NCI-H226 (cell line): ENCODE measurements at places on chromosomes 16 and 17.
A peak's percentile ranks its signal among the peaks of the same experiment; 100 is the strongest.

GRCh38 chr16:70723740-70724145 lies 37.9 kb upstream of the MTSS2 start:
- DNase-seq = no peak

GRCh38 chr17:63276821-63277220 lies 169.3 kb downstream of the CYB561 start:
- no peak for DNase-seq

DNA sequence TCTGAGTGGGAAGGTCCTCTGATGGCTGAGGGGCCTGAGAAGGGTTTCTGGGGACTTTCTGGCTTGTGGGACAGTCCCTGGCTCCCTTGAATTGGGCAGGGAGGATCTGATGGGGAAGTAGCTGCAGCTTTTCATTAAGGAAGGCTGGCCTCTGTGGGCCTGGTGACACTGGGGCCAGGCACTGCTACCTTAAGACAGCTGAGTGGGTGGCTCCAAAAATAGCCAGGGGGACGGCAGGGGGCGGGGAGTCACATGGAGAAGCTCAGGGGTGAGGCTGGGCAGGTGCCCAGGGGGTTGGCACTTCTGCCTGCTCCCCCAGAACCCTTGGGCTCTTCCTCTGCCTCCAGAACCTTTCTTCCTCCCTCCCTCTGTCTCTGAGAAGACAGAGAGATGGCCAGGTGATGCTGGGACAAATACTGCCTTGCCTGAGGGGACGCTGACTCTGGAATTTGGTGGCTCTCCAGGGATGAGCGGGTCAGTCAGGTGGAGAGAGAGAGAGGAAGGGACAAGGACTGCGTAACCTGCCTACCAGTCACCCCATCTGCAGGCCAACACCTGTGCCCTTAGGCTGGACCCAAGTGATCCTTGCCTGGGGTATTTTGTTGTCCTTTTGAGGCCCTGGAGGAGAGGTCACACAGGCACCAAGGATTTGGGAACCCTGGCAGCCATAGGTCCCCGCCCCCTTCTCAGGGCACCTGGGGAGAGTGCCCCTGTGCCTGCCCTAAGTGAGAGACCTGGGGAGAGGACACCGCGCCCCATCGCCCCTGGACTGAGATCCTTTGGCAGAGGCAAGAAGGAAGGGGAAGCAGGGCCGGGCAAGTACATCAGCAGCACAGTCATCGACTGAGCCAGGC lies 1.7 kb upstream of the SGCA start:
- DNase-seq = no peak

GRCh38 chr16:24848065-24848464 lies 2.3 kb downstream of the SLC5A11 start:
- peak; percentile 87 for DNase-seq

GRCh38 chr16:8861563-8862308 lies 7.1 kb downstream of the CARHSP1 start:
- DNase-seq = no peak

DNA sequence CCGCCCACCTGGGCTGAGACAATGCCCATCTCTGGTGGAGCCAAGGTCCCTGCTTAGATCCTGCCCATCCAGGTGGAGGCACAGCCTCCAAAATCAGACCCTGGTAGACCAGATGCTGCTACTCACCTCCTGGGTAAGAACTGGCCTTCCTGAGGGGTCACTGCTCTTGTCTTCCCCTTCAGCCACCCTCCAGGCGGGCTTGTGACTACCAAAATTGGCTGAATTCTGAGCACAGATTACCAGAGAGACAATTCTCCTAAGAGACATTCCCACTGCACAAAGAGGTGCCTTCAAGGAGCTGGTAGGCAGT lies 10.9 kb downstream of the MMP2 start:
- DNase-seq = no peak

DNA sequence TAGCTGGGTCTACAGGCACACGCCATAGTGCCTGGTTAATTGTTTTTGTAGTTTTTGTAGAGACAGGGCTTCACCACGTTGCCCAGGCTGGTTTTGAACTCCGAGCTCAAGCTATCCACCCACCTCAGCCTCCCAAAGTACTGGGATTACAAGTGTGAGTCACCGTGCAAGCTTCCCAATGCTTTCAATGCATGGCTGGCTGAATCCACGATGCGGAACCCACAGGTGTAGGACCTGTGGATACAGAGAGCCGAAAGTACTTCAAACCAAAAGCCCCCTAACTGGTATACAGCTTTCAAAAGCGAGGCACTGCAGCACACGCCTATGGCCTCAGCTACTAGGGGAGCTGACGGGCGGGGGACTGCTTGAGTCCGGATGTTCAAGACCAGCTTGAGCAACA lies 44.8 kb downstream of the METTL16 start:
- no peak for DNase-seq

DNA sequence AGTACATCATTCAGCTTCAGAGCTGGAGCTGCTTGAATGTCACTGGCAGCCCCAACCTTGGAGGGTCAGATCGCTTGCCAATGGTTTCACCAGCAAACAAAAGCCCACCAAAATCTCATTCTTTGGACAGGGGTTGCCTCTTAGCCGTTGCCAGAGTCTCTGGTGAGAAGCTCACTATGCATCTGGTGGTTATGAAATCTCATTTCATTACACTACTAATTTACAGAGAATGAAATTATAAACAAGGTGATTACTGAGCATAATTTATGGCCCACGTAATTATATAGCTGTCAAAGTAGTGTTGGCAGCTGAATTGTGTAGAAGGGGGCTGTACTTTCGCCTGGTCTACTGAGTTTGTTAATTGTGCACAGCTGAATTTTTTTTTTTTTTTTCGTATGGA lies 688.9 kb upstream of the KIF2B start:
- DNase-seq = no peak

- no peak for DNase-seq
These were observed 1021.4 kb downstream of the CDH8 start for GRCh38 chr16:61014869-61015268.

DNA sequence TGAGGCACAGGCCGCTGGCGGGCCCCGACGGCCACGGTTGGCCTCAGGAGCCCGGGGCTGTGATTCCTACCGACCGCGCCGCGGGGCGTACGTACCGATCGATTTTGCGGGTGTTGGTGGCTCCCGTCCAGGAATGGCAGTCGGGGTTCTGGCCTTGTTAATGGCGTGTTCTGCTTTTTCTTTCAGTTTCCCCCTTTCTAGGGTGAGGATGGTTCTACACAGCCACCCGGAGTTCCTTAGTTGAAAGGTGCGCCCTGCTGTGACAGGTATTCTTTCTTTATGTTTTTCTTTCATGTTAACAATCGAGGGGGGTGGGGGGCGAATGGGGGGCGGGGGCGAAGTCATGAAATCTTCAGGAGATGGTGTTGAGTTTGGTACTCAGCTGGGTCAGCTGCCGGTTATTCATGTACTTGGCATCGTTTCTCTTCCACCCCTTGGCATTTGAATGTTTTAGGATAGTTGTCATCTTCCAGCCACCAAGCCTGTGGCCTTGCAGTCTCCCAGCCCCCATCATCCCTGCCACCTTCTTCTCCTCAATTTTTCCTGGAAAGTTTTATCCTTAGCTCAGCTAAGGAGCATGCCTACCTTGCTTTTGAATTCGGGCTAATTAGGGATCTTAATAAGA lies 802 bp downstream of the CYLD start:
- DNase-seq = no peak

DNA sequence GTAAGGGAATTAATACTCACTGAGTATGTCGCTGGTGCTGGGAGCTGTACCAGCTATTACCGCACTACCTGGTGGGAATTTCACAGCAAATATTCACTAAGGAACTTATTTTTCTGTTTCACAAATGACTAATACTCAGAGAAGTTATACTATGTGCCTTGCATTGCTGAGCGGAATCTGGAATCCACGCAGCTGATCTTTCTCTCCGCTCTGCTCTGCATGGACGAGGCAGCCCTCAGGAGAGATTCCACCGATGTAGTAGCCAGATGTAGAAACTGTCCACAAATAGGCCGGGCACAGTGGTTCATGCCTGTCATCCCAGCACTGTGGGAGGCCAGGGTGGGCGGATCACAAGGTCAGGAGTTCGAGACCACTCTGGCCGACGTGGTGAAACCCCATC lies 17.1 kb downstream of the NME3 start:
- no peak for DNase-seq

- no peak for DNase-seq
These were observed 1.2 kb downstream of the CHST5 start for GRCh38 chr16:75534560-75535205.

- DNase-seq = no peak
These were observed 311.6 kb upstream of the MON1B start for GRCh38 chr16:76879420-76879819.

GRCh38 chr16:8928467-8928957 lies 35.2 kb downstream of the USP7 start:
- no peak for DNase-seq

- DNase-seq = peak; percentile 41
These were observed 679.3 kb upstream of the EEF2KMT start for GRCh38 chr16:5776876-5777275.

- peak; percentile 48 for DNase-seq
These were observed 153.4 kb upstream of the PLCG2 start for GRCh38 chr16:81625544-81626153.

- DNase-seq = peak; percentile 81
These were observed 25.2 kb upstream of the CIBAR2 start for GRCh38 chr16:85137323-85138072.

DNA sequence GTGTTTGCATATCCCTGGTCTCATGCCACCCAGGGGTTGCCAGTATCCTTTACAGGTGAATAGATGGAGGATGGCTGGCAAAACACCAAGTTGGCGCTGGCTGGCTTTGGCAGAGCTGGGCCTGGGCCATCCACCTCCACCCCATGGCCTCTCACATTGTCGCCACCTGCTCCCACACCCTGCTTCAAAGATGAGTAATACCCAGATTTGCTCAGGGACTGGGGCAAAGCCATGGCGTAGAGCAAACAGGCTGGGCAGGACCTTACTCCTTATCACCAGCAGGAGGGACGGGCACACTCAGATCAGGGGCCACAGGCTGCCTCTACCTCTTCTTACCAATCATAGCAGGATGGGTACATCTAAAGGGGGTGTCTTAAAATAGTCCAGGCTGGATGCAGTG lies 24.3 kb downstream of the PLA2G10 start:
- DNase-seq = peak; percentile 22

GRCh38 chr16:2835638-2836493 lies 5.8 kb downstream of the ZG16B start:
- DNase-seq = peak; percentile 99

DNA sequence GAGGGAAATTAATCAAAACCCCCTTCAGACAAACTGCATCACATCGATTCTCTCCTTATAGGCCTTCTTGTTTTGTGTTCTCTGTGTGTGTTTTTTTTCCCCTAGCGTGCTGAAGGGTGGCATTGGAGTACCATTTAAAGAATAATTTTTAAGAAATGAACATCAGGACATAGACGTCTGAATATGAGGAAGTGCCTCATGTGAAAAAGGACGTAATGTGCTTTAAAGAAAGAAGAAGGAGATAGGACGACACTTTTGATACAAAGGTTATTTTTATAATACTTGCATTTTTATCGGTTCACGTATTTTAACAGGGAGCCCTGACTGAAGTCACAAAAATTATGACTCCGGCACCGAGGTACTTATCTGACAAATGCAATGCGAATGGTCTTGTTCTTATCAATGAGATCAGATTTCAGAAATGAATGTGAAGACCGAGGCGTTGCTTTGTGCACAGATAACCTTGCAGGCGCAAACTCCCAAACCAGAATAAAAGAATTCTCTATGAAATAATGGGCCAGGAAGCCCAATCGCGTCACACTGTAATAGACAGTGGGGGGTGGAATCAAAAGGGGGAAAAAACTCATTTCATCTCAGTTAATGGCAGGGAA lies 606.3 kb downstream of the MAF start:
- no peak for DNase-seq

DNA sequence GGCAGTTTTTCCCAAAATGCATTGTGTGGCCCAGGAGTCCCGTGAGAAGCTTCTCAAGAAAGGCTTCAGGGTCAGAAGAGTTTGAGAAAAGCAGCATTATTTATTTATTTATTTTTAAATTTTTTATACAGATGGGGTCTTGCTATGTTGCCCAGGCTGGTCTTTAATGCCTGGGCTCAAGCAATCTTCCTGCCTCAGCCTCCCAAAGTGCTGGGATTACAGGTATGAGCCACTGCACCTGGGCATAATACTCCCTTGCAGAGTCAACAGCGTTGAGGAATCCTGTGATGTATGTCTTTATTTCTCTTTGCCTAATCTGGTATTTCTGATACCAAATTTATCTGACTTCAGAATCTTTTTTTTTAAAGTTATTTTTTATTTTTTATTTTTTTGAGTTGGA lies 15.2 kb downstream of the LAT start:
- no peak for DNase-seq

DNA sequence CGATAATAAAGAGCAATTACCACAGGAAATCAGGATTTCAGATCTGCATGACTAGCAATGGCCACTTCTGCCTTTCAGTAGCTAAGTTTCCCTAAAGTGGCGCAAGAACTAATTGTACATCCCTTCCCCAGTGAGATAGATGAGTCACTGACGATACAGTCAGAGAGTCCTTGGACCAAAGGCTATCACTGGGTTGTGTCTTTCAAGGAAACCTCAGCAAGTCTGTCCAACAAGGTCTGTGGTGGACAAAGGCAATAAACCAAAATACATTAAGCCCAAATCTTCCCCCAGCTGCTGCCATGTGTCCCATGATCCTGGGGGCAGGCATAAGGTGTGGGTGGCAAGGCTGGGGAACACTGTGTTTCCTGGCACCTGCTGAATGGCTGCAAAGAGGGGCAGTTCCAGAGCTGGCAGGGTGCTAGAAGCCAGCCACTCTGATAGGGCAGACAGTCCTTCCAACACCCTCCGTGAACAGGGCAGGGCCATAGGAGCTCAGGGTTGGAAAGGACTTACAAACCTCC lies 20.5 kb upstream of the MTMR4 start:
- peak; percentile 62 for DNase-seq

GRCh38 chr17:5122586-5123342 lies 6.9 kb downstream of the USP6 start:
- no peak for DNase-seq

DNA sequence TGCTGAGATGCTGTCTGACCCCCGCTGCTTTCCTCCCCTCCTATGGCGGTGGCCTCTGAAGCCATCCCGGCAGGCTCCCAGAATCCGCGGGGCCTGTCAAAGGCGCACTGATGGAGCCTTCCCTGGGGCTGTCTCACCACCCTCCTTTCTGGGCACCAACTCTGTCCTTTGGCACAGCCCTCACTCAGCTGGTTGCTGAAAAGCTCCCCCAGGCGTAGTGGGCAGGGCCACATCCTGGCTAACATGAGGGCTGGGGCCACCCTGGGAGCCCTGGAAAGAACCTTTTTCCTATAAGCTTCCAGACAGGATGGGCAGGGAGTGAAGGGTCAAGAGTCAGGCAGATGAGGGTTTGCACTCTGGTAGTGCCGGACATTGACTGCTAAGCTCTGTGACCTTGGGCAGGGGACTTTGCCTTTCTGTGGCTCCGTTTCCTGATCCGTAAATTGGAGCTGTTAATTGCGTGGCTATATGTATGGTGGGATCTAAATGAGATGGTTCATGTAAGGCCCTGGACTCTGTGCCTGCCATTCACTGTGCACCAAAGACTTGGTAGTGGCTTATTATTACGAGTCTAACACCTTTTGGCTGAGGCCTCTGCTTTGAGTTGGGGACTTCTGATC lies 27.6 kb upstream of the LASP1NB start:
- DNase-seq = no peak
